NCI-H526 treated with DMSO at 0.1 percent for 48 hours (cell line): ENCODE measurements at places on chromosomes 6 and 20.

- no peak for DNase-seq
These were observed 30.3 kb upstream of the POPDC3 start for GRCh38 chr6:105209950-105210706.

DNA sequence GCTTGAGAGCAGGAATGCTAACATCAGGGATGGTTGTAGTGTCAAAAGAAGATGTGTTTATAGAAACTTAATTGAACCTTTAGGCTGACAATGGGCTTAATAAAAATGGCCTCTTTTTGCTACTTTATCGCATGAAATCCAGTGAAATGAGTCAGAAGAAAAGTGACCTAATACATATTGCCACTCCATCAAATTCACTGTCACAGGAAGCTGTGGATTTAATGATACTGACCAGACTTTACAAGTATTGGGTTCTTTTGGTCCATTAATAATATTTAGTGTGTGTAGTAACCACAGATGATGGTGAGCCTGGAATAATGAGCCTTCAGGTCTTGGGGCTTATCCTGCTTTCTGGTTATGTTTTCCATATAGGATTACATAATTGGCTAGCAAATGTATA, 231.8 kb upstream of the GMDS start:
- no peak for DNase-seq

DNA sequence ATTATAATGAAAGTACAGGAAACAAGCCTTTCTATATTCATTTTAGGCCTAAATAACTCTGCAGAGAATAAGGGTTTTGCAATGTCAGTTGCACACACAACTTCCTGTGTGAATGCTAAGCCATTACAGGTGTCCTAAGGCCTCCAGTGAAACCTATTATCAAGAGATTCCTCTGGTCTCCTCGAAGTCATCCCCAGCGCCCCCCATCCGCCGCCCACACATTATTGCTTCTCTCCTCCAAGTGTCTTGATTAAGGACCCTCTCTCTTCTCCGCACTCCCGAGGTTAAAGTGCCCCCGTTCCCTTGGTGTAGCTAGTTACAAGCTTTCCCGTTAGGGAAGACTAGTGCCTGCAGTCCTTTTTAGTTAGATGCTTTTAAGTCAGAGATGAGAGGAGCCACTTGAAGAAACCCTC, 1.3 kb downstream of the HIVEP2 start:
- no peak for DNase-seq

DNA sequence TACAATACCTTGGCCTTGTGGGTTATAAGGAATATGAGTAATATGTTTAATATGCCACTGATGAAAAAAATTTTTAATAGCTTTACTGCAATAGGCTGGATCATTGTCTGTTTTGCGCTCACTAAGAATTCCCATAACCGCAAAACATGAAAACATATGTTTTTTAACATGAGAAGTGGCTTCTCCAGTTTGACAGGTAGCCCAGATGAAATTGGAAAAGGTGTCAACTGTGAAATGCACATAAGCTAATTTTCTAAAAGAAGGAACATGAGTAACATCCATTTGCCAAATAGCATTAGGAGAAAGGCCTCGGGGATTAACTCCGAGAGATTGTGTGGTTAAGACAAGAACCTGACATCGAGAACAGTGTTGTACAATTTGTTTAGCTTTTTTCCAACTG, 4.9 kb downstream of the GLYATL3 start:
- no peak for DNase-seq

- no peak for DNase-seq
These were observed 2.8 kb downstream of the FOXS1 start for GRCh38 chr20:31842471-31843157.

DNA sequence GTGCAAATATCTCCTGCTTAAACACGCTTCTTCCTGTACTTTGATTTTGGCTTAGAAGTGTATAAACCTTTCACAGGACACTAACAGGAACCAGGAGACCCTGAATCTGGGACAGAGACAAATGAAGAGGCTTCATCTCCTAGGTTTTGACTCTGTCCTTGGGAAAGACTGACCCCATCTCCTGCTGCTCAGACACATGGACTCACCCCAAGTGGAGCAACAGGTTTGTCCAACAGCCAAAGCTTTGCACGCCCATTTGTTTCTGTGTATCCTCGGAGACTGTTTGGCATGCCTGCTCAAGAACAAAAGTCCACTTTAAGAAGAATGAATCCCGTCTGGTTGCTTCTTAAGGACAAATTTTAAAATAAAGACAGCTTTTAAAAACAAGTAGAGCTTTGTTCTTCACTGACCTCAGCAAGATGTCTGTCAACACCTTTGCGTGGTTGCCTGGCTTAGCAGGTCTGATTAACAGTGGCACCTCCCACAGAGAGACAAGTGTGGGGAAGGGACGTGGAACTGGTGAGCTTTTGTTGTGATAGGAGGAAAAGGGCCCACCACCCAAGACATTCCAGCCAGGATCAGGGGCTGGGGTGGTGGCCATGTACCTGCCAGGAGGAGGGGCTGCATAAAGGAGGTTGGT, 202.6 kb downstream of the SOD2 start:
- DNase-seq, result no peak

GRCh38 chr6:11398451-11399326, 138.9 kb upstream of the TMEM170B start:
- DNase-seq, result no peak

DNA sequence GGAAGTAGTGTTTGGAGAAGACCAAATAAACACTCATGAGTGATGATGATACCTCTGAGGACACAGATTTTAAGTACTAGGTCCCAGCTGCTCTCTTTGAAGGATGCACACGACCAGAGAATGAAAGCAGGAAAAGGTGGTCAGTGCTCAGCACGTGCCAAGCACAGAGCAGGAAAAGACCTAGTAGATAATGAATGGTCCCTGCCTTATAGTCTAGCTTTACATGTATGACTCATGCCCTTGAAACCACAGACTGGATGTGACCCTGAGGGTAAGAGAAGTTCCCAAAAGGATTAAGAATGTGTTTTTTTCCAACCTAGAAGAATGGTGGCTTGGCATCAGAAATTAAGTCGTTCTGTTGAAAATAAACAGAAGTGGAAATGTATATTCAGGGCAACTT, 2.8 kb upstream of the MC3R start:
- no peak for DNase-seq

DNA sequence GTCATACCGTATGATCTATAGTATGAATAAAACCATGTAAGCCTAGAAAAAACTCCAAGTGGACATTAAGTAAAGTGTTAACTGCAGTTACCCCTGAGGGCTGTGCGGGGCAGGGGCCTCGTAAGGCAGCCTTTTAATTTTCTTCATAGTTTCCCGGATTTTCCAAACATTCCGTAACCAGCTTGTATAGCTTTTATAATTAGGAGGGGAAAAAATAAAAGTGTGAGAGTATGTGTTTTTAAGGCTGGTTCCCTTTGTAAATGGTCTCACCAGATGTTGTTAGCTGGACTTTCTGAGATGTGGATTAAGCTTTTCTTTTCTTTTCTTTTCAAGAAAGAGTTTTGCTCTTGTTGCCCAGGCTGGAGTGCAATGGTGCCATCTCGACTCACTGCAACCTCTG, 7.0 kb downstream of the KIAA1755 start:
- DNase-seq, result no peak

GRCh38 chr20:10634683-10635411, 39.0 kb downstream of the JAG1 start:
- DNase-seq, result no peak

DNA sequence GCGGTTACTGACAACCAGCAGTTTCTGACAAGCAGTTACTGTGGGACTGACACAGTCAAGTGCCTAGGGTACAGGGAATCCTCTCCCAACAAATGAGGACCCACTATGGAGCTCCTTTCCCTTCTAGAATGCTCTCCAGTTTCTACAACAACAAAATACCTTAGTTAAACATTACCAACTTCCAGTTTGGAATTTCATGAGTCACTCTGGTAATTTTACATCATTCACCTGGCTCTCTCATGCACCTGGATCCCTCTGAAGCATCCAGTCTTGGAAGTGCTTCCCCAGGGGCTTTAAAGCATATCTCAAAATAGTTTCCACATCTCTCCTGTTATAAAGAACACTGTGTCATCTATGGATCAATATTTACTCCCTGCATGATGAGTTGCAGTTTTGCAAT, 286.7 kb upstream of the SPTLC3 start:
- no peak for DNase-seq

DNA sequence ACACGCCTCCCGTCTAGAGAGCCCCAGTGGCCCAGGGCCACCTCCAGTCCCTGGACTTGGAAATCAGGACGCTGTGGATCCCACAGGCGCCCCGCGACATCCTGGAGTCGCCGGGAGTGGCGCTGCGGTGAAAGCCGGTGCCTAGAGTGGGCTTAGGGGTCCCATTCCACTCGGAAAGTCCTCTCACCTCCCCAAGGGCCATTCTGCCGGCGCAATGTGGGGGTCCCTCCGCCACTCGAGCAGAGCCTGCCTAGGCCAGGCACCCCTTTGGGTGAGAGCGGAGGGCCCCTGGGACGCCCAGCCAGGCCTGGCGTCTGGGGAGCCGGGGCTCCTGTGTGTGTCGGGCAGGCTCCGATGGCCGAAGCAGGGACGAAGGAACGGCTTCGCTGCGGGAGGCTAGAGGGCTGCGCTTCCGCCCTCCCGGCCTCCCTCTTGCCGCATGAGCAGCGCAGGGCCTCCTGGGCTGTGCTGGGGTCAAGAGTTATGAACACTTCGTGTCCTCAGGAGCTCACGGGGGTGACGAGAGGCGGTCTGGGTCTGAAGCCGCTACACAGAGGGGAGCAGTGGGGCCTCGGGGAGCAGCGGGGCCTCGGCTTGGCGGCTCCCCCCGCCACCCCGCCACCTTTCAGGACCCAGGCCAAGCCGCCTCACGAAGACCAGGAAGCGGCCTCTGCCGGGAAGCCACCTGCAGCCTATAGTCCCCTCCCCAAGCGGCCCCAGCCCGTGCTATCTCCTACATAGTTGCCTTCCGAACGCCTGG, 13.6 kb downstream of the POU3F2 start:
- DNase-seq, result no peak

DNA sequence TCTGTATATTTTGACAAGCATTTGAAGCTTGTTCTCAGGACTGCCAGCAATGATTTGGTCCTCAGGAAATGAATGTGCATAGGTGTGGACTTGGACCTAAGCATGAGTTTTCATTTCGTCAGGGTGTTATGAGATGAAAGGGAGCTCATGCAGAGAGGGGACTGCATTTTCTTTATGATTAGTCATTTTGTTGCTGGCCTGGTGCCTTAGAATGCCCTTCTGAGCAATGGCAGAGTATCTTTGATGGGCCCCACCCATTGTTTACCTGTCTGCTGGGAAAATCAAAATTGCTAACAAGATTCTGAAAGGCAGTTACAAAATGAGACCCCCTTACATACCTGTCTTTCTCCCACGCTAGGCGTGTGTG, 51.5 kb upstream of the MTHFD1L start:
- no peak for DNase-seq

- no peak for DNase-seq
These were observed 243.3 kb upstream of the GRIK2 start for GRCh38 chr6:101150226-101150625.

GRCh38 chr6:81731814-81732213, 20.7 kb downstream of the TENT5A start:
- DNase-seq, result no peak

- no peak for DNase-seq
These were observed 42.1 kb upstream of the ZNF184 start for GRCh38 chr6:27514906-27515495.

- no peak for DNase-seq
These were observed 17.0 kb downstream of the CST9 start for GRCh38 chr20:23588434-23589403.

DNA sequence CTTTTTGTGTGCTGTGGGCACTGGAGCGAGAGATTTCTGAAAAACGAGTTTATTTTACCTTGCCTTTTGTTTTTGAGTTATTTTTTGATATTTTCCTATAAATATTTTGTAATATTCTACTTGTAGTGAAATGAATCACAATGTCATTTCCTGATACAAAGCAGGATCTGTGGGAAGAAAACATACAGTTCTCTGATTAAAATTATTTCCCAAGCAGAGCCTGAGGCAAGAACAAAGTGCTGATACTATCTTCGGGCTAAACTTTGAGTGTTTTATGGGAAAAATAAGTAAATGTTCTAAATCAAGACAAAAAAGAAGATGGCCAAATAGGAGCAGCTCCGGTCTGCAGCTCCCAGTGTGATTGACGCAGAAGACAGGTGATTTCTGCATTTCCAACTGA, 33.7 kb upstream of the ELOVL5 start:
- no peak for DNase-seq

GRCh38 chr6:73388433-73388799, 6.2 kb upstream of the DDX43 start:
- no peak for DNase-seq

GRCh38 chr20:35027301-35027700, 65.3 kb downstream of the TRPC4AP start:
- no peak for DNase-seq

DNA sequence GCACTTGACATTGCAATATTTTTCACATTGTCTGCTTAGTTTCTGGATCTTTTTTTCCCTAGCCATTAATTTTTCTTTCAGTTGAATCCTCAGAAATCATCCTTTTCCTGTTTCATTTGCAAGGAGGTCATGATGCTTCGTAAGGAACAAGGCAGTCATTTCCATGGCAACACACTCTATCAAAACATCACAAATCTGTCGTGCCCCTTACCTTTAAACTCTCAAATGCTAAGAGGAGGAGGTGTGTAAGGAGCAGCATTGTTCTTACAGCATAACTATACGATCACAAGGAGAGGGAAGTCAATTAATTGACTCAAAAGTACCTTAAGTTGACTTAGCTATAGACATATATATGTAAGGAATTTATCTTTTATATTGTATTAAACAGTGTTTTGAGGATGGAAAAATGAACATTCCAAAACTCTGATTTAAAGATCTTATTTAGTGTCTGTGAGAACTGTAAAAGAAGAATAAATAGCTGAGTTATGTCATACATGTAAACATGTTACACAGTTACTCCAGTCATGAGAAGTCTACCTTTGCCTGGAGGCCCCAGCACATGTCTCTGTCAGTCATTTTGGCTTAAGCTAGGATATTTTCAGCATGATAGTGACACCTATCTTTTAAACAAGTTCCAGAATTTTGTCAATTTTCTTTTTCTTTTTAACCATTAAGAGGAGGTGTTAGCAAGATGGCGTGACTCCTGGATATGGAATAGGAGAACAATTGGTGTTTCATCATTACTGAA, 41.6 kb downstream of the CDKAL1 start:
- DNase-seq, result no peak

- no peak for DNase-seq
These were observed 3.4 kb upstream of the ZNF217 start for GRCh38 chr20:53597030-53597482.

GRCh38 chr6:37056439-37057127, 51.1 kb downstream of the FGD2 start:
- DNase-seq, result no peak

- DNase-seq, result no peak
These were observed 172.8 kb upstream of the MAP3K7 start for GRCh38 chr6:90759664-90760063.
